Osteoblast (primary cell): ENCODE measurements at places on chromosomes 7 and 10. TPM values are rescaled to one million over a fixed set of nuclear protein-coding genes. Genes with fewer than 3 reads are reported as not detected.

DNA sequence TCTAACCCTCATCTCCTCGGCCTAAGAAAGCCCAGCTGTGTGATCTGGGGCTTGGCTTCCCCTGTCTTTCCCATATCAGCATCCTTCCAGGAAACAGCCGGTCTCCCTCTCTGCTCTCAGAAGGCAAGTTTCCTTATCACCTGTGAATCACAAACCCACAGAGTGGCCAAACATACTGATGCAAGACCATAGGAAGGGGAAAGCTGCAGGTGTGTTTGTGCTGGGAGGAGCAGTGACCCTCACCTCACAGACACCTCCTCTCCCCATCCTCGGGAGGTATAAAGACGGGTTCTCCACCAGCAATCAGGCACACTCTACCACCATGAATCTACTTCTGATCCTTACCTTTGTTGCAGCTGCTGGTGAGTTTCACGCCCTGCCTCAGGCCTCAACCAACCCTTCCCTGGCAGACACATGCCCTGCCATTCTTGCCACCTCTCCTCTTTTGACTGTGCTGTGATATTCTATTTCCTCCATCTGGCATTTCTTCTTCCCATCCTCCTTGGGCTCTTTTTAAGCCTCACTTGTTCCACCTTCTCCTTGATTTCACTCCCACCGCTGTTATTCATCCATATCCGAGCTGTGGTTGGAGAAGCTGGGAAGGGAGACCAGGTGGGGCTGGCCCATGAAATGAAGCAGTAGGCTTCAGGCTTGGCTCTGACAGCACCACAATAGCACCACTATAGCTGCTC is at the start of gene PRSS2:
PRSS2 (plus strand) TSS at position 310 of the 692 bp plus-strand sequence; CDS start at position 323, 13 bp downstream.
- no peak for DNase-seq
- no peaks in the 10 kb centered on the region for H3K36me3 ChIP-seq
- H3K4me1 ChIP-seq: peaks cover under 1% of the 10 kb centered on the region
- peaks cover 25% of the 10 kb centered on the region for H3K27me3 ChIP-seq
- H3K4me3 ChIP-seq: no peak within 1 kb of the TSS
- no peak within 1 kb of the TSS for H3K27ac ChIP-seq

DNA sequence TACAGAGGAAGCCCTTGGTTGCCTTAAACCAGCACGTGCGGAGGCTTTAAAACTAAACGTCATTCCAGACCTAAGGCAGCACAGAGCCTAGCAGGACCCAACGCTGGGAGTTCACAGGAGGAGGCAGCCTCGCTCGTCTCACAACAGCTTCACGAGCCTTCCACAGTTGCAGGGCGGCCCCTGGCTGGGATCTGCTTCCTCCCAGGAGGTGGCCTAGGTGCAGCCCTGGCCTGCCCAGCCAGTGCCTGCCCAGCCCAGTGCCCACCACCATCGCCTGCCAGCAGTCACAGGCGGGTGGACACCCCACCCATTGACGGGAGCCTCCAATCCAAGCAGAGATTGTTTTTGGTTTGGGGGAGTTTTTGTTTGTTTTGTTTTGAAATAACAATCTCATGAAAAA is 96.5 kb downstream of the PTPRN2 start:
- H3K27ac ChIP-seq: no peak overlapping the region
- H3K4me3 ChIP-seq: no peak overlapping the region
- DNase-seq: no peak
- no peaks in the 10 kb centered on the region for H3K27me3 ChIP-seq

DNA sequence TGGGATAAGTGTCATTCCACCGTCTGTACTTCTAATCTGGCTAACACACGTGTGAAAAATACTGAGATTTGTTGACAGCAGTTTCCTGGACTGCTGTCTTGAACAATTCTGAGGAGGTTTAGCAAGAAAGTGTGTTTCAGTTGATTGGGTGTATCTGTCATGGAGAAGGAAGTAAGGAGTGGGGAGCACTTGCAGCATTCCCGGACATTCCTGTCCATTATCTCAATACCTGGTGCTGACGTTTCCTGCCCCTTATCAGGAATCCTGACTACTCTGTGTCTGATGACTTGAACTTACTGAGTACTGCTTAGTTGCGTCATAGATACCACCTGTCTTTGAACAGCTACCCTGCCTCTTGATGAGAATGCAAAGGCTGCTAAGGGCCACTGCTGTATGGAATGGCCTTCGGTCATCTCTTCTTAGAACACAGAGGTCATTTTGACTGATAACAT is 72.0 kb upstream of the VKORC1L1 start:
- DNase-seq: no peak
- peaks cover 6% of the 10 kb centered on the region for H3K4me1 ChIP-seq

DNA sequence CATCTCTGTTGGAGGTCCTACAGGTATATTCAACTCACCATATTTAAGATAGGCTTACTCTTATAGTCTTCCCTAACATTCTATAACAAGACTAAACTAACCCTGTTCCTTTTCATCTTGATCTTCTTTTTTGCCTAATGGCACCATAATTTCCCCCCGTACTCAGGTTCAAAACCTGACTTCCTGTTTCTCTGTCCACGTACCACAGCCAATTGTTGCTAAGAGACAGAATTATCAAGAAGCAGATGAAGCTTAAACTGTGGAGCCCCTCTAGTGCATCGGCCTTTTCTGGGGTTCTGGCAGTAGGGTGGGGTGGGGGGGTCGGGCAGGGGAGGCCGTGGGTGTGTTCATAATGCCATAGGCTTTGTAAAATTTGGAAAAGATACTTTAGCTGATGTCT is 109.2 kb downstream of the EVX1 start:
- H3K4me3 ChIP-seq: no peak overlapping the region
- no peaks in the 10 kb centered on the region for H3K36me3 ChIP-seq
- no peak overlapping the region for H3K27ac ChIP-seq

- peak overlapping the region; percentile 92 for H3K27ac ChIP-seq
- H3K36me3 ChIP-seq: no peaks in the 10 kb centered on the region
- H3K4me3 ChIP-seq: no peak overlapping the region
- H3K4me1 ChIP-seq: peaks cover 25% of the 10 kb centered on the region
Observed at GRCh38 chr10:84539216-84539615, 210.8 kb downstream of the CCSER2 start.

Gene BUD23
- total RNA-seq: 33.9 and 36.9 TPM in 2 replicates
